CMK (cell line): ENCODE measurements at places on chromosomes 13 and 19.

- no peak for DNase-seq
Observed at GRCh38 chr19:13095934-13096927, 6.4 kb downstream of the LYL1 start.

- no peak for DNase-seq
Observed at GRCh38 chr13:99392470-99393135, 85.4 kb upstream of the GPR183 start.

DNA sequence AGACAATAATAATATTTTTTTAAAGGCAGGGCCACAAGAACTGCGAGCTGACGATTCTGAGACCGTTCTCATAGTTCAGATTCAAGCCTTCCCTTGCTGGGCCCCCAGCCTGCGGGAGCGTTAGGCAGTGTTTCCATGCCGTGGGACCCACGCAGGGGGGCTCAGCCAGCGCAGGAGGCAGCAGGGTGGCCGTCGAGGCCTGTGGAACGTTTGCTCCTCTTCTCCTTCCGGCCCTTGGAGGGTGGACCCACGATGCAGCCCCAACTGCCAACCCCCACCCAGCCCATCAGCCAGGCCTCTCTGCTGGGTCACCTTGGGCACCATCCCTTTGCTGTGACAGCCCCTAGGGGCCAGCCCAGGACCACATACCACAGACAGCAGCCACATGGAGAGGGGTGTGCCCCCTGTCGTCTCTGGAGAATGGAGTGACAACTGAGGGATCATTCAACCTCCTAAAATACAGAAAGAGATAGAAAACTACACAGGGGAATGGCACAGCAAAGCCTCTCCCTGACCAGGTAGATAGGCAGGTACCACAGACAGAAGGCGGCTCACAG is 46.8 kb downstream of the PDCD5 start:
- DNase-seq: no peak

GRCh38 chr13:75220861-75221260 is 261.1 kb downstream of the TBC1D4 start:
- no peak for DNase-seq

- no peak for DNase-seq
Observed at GRCh38 chr19:29680937-29681336, 15.7 kb downstream of the PLEKHF1 start.

- peak; percentile 45 for DNase-seq
Observed at GRCh38 chr19:56301886-56302620, 12.6 kb downstream of the ZSCAN5A start.

- DNase-seq: no peak
Observed at GRCh38 chr19:3720349-3720917, 12.2 kb downstream of the TJP3 start.

DNA sequence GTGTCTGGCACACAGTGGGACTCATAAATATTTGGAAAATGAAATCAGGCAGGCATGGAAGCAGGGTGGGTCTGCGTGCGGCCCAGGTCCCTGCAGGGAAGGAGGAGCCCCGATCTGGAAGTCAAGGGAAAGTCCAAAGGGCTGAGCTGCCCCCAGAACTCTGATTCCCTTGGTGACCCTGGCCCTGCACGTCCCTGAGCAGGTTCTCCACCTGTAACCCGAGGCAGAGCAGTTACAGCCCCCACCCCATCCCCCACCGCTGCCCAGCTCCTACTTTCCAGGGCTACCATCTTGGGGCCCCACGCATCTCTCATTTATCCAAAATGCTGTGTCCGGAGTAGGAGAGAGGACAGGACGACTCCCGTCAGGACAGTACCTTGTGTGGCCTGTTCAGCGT is 2.1 kb downstream of the PLEKHF1 start:
- no peak for DNase-seq

DNA sequence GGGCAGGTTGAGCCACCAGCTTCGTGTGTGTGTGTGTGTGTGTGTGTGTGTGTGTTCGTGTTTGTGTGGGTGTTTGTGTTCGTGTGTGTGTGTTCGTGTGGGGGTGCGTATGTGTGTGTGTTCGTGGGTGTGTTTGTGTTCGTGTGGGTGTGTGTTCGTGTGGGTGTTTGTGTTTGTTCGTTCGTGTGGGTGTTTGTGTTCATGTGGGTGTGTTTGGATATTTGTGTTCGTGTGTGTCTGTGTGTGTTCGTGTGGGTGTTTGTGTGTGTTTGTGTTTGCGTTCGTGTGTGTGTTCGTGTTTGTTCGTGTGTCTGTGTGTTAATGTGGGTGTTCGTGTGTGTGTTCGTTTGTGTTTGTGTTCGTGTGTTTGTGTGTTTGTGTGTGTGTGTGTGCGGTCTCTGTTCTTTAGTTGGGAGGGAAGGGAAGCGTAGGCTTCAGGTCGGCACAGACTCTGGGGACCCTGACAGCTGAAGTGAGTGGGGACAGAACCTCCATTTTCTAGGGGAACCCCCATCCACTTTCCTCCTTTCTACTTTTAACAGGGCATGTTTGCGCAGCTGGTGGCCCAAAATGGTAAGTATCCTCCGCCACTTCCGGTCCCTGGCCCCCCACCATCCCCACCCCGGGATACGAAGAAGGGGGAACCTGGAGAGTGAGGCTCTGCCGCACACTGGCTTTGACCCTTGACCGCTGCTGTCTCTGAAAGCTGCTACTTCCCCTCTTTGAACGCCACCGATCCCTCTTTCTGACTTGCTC is 1.6 kb downstream of the TNFSF9 start:
- no peak for DNase-seq

- no peak for DNase-seq
Observed at GRCh38 chr13:114259974-114260373, 21.4 kb upstream of the UPF3A start.

GRCh38 chr19:2478278-2478755 is 2.4 kb downstream of the GADD45B start:
- no peak for DNase-seq

- no peak for DNase-seq
Observed at GRCh38 chr19:58407658-58408151, 744 bp upstream of the ZNF584 start.

GRCh38 chr13:58655086-58655485 is 1023.5 kb downstream of the PCDH17 start:
- no peak for DNase-seq

GRCh38 chr19:3151563-3152418 is 16.0 kb downstream of the GNA15 start:
- DNase-seq: no peak

- no peak for DNase-seq
Observed at GRCh38 chr19:51274049-51274770, 23.3 kb downstream of the SIGLECL1 start.

GRCh38 chr19:43575955-43576878 is 616 bp downstream of the PINLYP start:
- no peak for DNase-seq

DNA sequence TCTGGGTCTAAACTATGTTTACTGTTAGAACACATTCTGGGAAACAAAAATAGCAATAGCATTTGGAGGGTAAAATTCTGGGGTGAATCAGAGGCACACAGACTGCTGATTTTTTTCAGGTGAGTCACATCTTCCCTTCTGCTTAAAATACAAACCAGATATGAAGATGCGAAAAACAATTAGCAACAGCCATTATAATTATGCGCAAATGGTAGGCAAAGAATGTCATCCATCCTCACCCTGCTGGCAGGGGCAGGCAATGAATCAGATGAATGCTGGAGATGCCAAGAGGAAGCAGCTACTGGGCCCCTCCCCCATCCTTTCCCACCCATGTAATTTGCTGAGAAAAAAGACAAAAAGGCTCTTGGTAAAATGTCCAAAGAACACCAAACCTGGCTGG is 282.9 kb downstream of the KLF5 start:
- no peak for DNase-seq

DNA sequence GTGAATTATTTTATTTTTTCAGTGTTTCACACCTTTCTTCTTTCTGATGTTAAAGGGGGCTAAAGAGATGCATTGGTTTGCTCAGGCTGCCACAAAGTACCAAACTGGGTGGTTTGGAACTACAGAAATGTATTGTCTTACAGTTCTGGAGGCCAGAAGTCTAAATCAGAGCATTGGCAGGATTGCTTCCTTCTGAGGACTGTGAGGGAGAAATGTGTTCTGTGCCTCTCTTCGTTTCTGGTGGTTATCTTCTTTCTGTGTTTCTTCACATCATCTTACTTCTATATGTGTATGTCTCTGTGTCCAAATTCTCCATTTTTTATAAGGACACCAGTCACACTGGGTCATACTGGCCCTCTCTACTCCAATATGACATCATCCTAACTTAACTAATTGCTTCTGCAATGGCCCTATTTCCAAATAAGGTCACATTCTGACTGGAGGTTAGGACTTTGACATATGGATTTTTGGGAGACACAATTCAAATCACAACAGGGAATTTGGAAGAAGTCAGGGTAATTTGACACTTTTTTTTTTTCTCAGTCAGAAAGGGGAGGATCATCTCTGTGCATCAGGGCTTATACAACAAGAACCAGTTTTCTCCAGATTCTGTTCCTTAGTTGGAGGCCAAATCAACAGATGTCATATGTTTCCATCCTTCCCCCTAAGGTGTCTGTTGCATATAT is 188.2 kb downstream of the KCNRG start:
- no peak for DNase-seq

DNA sequence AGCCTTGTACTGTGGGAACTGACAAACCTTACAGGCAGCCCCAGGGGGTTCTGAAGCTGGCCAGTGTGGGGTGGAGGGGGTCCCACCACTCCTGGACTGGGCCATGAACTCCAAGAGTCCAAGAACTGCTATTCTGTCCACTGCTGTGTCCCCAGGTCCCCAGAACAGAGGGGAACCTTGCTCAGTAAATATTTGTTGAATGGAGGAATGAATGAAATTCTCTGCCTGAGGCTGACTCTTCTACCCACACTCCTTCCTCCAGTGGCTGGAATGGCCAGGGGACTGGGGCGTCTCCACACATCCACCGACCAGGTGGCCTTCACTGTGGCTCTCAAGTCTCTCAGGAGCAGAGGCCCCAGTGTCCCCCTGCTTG is 11.6 kb downstream of the WIZ start:
- no peak for DNase-seq

- peak; percentile 57 for DNase-seq
Observed at GRCh38 chr19:3135961-3136683, at the start of gene GNA15. GNA15 (plus strand) TSS chr19:3136033; CDS start chr19:3136451, 418 bp downstream.

- no peak for DNase-seq
Observed at GRCh38 chr13:90201202-90201601, 1146.3 kb upstream of the MIR17HG start.

GRCh38 chr19:2129486-2129885 is 21.9 kb downstream of the AP3D1 start:
- DNase-seq: no peak

DNA sequence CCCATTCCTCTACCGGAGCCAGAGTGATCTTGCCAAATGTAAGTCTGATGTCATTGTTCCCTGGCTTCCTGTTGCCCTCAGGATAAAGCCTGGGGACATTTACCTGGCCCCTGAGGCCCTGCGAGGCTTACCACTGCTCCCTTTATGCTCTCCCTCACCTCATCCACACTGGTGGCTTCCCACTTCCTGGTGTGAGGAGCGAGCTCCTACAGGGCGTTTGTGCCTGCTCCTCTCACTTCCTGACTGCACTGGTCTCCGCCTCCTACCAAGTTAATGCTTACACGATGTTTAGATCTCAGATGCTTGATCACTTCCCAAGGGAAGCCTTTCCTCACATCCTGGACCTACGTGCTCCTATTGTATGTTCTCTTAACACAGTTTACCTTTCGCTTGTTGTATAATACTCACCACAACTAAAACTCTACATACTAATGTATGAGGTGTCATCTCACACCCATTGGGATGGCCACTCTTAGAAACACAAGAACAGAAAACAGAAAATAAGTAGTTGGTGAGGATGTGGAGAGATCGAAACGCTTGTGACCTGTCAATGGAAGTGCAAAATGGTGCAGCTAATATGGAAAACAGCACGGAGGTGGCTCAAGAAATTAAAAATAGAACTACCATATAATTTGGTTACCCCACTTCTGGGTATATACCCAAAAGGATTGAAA is 177.6 kb downstream of the SHISA2 start:
- DNase-seq: no peak

- DNase-seq: no peak
Observed at GRCh38 chr13:48775804-48776203, 122.1 kb downstream of the CYSLTR2 start.

- DNase-seq: no peak
Observed at GRCh38 chr19:30044273-30045248, 102.5 kb downstream of the URI1 start.
